ENCODE measurements at places on chromosomes 7 and 10. TPM values are rescaled to one million over a fixed set of nuclear protein-coding genes. Genes with fewer than 3 reads are reported as not detected.

The SP4 gene
- 0.51 TPM for polyA plus RNA-seq

DNA sequence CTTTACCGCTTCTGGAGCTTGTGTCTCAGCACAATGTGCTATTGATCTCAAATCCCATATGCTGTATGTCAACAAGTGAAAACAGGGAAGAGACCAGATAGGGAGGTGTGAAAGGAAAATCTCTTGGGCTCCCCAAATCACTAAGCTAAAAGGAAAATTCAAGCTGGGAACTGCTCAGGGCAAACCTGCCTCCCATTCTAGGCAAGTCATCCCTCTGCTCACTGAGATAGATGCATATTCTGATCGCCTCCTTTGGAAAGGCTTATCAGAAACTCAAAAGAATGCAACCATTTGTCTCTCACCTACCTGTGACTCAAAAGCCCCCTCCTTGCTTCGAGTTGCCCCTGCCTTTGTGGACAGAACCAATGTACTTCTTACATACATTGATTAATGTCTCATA lies 161.1 kb upstream of the LYZL1 start:
- DNase-seq: no peak

GRCh38 chr7:27154369-27154768 lies 2.0 kb upstream of the HOXA3 start:
- DNase-seq: no peak

The PNLIPRP3 gene
- polyA plus RNA-seq: 9.7 TPM

The NXPH1 gene
- polyA plus RNA-seq: not detected

GRCh38 chr7:445020-445419 lies 74.6 kb downstream of the PDGFA start:
- no peak for DNase-seq

The ATOH7 gene
- not detected for polyA plus RNA-seq

The CEP55 gene
- polyA plus RNA-seq: 42.3 TPM

The IDI2 gene
- not detected for polyA plus RNA-seq

The KIF11 gene
- polyA plus RNA-seq: 14.6 TPM

The GPR15LG gene
- polyA plus RNA-seq: not detected

- peak; percentile 85 for DNase-seq
Measured at GRCh38 chr10:101817337-101818118, 716 bp downstream of the OGA start.

GRCh38 chr7:64951250-64951848 lies 39.5 kb downstream of the ZNF117 start:
- DNase-seq: peak; percentile 48

GRCh38 chr10:3096149-3096548 lies 28.8 kb downstream of the PFKP start:
- DNase-seq: no peak

- no peak for DNase-seq
Measured at GRCh38 chr10:27794157-27794556, 48.5 kb upstream of the MKX start.

The PRSS1 gene
- polyA plus RNA-seq: not detected

The ABCC2 gene
- polyA plus RNA-seq: 0.45 TPM

GRCh38 chr7:16320099-16320660 lies 101.2 kb downstream of the CRPPA start:
- no peak for DNase-seq

- no peak for DNase-seq
Measured at GRCh38 chr10:77867124-77867719, 59.3 kb downstream of the DLG5 start.

GRCh38 chr10:14502431-14502830 lies 171.7 kb upstream of the FRMD4A start:
- no peak for DNase-seq

- DNase-seq: no peak
Measured at GRCh38 chr7:127514499-127514898, 70.9 kb downstream of the GCC1 start.

DNA sequence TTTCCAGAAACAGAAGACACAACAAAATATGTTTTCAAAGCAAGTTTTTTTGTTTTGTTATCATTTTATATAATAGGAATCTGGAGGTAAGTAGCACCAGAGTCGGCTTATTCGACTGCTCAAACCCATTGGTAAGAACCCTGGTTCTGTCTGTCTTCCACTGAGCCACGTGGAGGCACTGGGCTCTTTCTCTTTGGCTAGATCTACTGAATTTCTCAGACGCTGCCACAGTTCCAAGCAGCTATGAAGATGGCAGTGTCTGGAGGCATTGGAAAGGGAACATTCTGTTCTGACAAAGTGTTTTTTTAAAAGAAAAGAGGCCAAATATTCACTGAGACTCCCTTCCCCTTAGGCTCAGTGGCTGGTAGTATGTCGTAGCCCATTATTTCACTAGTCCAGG lies 338.8 kb downstream of the NRG3 start:
- DNase-seq: no peak

The FXYD4 gene
- not detected for polyA plus RNA-seq

The CNPY1 gene
- polyA plus RNA-seq: not detected

- no peak for DNase-seq
Measured at GRCh38 chr7:101200862-101201599, at the start of gene MOGAT3. Gene MOGAT3 (minus strand): TSS chr7:101201036. CDS start chr7:101200854, 182 bp downstream.

GRCh38 chr10:113235508-113235907 lies 285.5 kb downstream of the TCF7L2 start:
- DNase-seq: no peak

- DNase-seq: peak; percentile 51
Measured at GRCh38 chr7:30559611-30560010, 35.1 kb upstream of the GARS1 start.

The STEAP2 gene
- polyA plus RNA-seq: 1.9 TPM

DNA sequence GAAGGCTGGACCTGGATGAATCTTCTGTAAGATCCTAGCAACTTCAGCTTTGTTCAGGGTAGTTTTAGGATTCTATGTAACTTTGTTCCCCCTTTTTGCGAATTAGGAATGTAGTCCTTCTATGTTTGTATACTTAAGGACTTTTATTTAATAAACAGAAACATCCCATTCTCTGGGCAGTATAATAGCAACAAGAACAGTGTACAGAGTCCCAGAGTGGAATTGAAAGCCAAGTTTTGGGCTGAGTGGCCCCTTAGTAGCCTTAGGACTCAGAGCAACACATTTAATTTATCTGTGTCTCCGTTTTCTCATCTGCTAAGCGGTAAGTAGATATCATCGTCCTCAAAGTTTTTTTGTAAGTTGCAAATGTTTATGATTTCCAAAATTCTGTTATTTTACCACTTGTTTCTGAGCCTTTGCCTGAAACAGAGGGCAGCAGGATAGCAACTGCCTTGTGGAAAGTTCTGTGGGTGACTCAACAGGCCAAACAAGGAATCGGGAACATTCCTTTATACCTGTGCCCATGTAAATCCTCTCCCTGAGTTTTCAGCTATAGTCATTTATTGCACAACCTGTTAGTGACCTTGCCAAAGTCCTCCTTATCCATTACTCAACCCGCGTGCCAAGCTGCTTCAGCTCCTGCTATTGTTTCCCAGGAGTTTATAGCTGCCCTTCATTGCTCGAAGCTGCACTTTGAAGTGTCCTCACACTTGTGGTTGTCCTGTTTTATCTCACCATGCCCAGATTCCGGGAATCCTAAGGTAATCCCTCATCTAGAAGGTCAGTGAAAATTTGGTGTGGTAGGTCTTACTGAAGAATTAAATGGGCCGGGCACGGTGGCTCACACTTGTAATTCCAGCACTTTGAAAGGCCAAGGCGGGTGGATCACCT lies 199.1 kb upstream of the AHR start:
- DNase-seq: peak; percentile 93

DNA sequence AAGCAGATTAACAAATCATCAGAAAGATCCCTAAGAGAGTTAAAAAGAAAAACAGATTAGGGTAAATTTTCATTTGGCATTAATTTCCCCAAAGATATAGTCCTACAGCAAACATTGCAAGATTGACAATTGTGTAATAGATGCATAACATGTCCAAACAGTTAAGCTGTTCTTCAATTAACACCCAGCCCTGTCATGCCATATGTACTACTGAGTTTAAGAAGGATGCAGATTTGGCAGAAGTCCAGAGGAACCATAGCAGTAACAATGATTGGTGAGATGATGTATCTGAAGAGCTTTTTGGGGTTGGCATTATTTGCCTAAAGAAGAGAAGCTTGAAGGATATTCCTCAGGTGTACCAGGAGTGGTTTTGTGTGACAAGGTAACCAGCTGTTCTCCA lies 287.6 kb downstream of the LRMDA start:
- peak; percentile 8 for DNase-seq

- DNase-seq: no peak
Measured at GRCh38 chr7:68146983-68147382, 1150.3 kb downstream of the TYW1 start.

DNA sequence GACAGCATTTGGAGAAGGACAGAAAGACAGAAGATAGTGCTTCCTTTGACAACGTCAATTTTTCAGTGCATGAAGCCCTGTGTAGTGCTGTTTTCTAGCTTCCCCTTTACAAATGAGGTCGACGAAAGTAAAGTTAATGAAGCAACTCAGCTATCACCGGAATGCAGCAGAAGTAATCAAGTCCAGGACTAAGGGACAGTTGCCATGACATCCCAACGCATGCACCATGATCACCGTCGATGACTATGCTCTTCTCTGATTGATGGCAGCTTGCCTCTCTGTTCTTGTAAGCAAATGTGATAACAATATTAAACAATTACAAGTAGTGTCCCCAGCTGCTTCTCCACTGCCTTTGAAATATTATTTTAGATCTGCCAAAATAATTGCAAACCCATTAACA lies 205.8 kb downstream of the FRMD4A start:
- no peak for DNase-seq

- no peak for DNase-seq
Measured at GRCh38 chr10:118017850-118018249, 28.9 kb downstream of the RAB11FIP2 start.

DNA sequence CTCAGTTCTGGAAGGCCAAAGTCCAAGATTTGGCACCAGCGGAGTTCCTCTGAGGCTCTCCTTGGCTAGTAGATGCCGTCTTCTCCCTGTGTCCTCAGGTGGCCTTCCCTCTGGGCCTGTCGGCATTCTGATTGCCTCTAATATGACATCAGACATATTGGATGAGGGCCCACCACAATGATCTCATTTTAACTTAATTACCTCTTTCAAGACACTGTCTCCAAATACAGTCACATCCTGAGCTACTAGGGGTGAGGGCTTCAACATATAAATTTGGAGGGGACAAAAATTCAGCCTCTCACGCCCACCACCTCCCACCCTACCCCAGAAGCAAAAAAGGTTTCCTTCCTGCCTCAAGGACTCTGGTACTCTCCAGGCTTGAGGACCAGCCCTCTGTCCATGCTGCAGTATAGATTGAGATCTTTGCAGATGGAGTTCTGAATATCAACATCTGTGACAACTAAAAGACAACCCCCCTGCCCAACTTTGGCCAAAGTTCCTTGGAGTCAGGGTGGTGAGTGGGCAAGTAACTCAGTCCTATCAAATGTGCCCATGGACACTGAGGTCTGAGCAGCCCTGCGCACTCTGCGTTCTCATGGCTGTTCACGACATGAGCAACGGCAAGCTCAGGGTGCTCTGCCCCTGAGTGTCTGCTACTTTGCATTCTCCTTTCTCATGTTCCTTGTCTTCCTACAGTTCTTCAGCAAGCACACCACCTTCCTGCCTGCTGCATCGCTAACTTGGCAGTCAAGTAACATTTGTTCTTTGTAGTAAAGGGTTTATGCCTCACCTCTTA lies 11.5 kb downstream of the TMEM176B start:
- DNase-seq: no peak

DNA sequence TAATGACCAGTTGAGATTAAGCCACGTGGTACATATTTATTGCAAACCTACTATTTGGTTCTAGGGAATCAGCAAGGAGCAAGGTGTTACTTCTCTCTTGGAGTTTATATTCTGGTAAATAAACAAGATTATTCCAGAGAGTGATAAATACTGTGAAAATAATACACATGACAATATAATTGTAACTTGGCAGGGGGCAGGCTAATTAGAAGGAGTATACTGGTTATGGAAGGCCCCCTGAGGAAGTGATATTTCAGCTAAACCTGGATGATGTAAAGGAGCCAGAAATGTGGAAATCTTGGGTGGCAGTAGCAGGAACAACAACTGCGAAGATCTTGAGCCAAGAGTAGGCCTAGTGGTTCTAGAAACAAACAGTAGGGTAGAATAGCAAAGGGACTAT lies 111.8 kb downstream of the SDK1 start:
- DNase-seq: no peak
